Glutamatergic neuron (in vitro differentiated cells): ENCODE measurements at places on chromosomes 7 and 10. TPM values are rescaled to one million over a fixed set of nuclear protein-coding genes. Genes with fewer than 3 reads are reported as not detected.

- no peaks in the 10 kb centered on the region for H3K36me3 ChIP-seq
- H3K4me3 ChIP-seq = no peak overlapping the region
- H3K27ac ChIP-seq = no peak overlapping the region
- no peaks in the 10 kb centered on the region for H3K27me3 ChIP-seq
These were observed 716.2 kb upstream of the PHF14 start for GRCh38 chr7:10257438-10257837.

DNA sequence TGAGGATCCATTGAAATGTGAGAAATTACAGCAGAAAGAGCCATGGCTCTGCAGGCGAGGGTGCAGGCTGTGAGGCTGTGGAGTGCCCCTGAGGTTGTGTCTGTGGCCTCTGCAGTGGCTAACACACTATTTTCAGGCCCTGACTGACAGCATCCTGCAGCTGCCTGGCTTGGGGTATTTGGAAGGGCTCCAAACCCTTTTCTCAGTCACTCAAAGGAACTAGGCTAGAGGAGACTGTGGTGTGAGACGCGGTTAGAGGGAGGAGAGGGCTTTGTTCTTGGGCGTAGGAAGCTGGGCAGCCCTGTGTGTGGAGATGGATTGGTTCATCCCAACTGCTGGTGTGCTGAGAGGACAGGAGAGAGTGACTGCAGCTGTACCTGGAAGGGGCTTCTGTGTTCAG lies 134.9 kb downstream of the RAMP3 start:
- H3K27me3 ChIP-seq = no peaks in the 10 kb centered on the region
- no peak overlapping the region for H3K4me3 ChIP-seq
- no peak for DNase-seq
- peaks cover 25% of the 10 kb centered on the region for H3K36me3 ChIP-seq
- no peaks in the 10 kb centered on the region for H3K4me1 ChIP-seq
- H3K27ac ChIP-seq = no peak overlapping the region

The NPTX2 gene
- total RNA-seq = 81.2 TPM

The PLEKHS1 gene
- total RNA-seq = not detected

The EPO gene
- not detected for total RNA-seq
